Astrocyte of the spinal cord (primary cell): ENCODE measurements at places on chromosomes 7 and 10.

DNA sequence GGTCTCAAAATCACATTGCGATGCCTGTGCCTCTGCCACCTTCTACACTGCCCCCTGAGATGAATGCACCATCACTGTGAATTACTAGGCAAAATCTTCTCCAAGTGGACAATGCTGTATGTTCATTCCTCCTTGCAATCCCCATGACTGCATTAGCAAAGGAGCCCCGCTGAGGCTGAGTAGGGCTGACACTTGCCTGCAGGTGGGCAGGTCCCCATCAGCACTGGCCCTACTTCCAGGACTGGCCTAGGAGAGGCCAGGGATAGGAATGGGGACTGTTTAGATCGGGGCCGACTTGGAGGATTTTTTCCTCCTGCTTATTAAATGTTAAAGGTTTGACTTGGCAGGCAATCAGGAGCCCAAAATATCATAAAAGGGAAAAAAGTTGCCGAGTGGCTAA lies 127.0 kb upstream of the TCF7L2 start:
- DNase-seq: no peak

DNA sequence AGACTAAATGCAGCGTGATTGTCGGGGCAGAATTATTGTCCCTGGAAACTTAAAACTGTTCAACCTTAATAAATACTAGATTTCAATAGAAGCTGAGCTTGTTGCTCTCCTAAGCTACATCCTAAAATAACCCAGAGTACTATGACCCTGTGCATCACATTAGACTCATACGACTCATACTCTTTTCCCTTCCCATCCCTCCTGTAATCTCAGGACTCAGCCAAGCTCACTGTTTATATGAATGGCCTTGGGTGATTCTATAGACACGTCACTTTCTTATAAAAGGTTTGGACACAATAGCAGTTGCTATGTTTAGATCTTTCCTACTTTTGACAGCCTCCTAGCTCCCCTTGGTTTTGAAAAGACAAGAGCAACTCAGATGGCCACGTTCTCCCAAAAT lies 17.2 kb downstream of the TCF7L2 start:
- peak; percentile 51 for DNase-seq

DNA sequence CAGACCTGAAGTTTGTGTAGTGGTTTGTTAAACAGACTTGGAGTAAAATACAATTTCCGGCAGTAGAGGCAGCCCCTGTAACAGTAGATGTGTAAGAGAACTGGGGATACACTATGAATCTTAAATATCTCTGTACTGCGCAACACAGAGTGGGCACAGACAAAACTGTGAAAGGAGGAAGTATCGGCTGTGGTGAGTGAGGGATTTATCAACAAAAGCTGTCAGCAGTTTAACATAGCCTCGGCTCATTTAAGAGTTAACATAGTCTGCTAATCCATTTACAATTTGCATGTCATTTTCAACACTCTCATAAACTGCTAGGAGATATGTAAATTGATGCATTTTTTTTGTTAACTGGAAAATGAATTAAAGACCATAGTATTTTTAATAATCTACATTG lies 225.2 kb downstream of the ZWINT start:
- DNase-seq: no peak

- DNase-seq: no peak
Observed at GRCh38 chr7:157550300-157551275, 213.8 kb downstream of the DNAJB6 start.

GRCh38 chr10:24041834-24042233 lies 167.1 kb upstream of the KIAA1217 start:
- DNase-seq: no peak

- no peak for DNase-seq
Observed at GRCh38 chr10:69742928-69743602, 58.6 kb upstream of the COL13A1 start.

DNA sequence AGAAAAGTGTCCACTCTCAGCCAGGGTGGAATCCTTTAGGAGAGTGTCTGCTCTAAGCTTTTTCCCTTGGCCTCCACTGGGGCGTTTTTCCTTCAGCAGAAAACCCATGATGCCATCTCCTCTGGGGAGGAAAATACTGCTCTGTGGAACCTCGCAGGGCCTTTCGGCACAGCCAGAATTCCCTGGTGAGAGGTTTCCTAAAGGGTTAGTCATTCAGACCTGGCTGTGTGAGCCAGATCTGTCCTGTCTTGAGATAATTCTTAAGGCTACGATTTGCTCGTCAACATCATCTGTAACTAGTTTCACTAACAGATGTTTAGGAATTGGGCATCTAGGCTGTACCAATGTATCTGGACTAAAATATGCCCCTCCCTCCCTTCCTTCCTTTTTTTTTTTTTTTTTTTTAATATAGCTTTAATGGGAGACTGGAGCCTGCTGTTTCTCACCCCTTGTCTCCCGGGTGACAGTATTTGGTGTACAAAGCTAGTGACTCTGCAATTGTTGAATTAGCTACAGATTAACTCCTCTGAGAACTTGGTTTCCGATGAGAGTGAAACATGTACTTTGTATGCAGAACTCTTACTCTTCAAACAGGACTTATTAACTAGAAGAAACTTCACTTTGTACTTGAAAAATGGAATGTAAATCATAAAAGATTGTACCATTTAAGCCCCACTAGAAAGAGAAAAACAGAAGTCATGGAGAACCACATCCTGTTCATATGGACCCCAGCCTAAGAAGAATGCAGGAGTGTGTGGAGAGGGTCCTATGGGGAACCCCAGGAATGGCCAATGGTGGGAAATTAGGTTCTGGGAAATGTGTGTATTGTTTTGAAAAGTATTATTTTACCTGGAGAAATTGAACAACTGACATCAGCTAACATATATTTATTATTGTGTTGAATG lies 230.9 kb downstream of the CAMK1D start:
- peak; percentile 47 for DNase-seq

GRCh38 chr7:131370523-131370968 lies 42.9 kb downstream of the MKLN1 start:
- DNase-seq: peak; percentile 63

DNA sequence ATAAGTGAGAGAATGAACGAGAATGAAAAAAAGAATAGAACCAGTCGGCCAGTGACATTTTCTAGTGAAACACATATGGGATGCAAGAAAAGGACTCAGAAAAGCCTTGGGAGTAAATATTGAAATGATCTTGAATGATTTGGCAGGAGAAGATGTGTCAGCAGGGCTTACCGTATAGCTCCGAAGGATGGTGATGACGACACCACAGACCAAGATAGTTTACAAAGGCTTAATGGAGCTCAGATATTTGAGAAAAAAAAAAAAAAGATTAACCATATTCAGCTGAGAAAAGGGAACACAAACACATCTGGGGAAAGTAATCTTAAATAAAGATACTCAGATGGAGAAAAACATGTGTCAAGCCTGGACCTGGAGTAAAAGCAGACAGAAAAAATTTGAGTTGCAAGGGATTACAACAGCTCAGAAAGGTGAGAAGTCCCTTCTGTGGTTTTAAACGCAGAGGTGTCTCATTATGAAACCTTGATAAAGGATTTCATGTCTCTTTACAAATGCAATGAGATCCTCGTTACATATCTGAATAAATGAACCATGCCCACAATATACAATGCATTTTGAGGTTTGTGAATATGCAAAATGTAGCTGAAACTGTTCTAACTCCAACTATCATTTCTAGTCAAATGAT lies 36.0 kb downstream of the DNAJB9 start:
- no peak for DNase-seq

DNA sequence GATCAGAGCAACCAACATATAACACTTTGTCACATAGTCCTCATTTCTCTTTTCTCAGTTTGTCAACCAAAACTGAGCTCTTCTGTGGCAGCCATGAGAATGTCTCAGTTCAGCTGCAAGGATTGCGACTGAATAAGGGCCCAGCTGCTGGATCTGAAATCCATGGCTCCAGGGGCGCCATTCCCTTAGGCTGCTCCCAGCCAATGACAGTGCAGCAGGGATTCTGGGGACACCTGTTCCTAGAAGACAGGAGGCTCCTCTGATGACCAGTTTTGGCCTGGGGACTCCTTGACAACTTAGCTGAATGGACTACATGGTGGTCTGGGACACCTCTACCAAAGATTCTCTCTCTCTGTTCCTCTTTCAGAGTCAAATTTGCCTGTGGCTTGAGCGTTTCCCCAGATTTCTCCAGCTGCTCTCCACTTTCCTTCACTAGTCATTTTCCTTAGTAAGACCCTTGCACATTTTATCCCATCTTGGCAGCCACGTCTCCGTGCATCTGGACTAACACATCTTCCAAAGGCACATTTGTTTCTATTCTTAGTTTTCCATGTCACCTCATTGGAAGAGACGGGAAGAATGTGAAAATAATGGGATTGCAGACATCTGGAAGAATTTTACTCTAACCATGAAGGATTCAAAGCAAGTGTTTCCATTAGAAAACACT lies 28.1 kb upstream of the KIF5B start:
- no peak for DNase-seq
